ENCODE measurements at places on chromosomes 4 and X. TPM values are rescaled to one million over a fixed set of nuclear protein-coding genes. Genes with fewer than 3 reads are reported as not detected.

Gene GSPT2
- 14.4 TPM for total RNA-seq

Gene SLC7A11
- 8.7 TPM for total RNA-seq

Gene GPRASP3
- total RNA-seq: 7.0 TPM

Gene IL2
- not detected for total RNA-seq

Gene BEND4
- total RNA-seq: 1.4 TPM

Gene RBMXL3
- total RNA-seq: 1.4 TPM

Gene RASL11B
- 13.0 TPM for total RNA-seq

DNA sequence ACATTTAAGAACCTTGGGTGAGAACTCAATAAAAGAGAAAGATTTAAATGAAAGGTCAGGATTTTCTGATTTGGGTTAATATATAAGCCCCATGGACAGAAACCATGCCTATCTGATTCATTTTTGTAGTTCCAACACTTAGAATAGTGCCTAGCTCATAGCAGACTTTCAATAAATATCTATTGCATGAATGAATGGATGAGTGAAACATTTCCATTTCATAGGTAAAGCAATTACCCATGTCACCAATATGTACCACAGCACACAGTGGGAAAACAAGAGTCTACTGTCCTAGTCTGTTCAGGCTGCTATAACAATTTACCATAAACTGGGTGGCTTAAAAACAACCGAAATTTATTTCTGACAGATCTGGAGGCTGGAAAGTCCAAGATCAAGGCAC lies 63.9 kb upstream of the PTPN13 start:
- DNase-seq: no peak

- no peak for DNase-seq
Measured at GRCh38 chrX:96838537-96838936, 45.2 kb upstream of the RPA4 start.

GRCh38 chr4:100428051-100428450 lies 89.8 kb downstream of the EMCN start:
- peak; percentile 66 for DNase-seq

DNA sequence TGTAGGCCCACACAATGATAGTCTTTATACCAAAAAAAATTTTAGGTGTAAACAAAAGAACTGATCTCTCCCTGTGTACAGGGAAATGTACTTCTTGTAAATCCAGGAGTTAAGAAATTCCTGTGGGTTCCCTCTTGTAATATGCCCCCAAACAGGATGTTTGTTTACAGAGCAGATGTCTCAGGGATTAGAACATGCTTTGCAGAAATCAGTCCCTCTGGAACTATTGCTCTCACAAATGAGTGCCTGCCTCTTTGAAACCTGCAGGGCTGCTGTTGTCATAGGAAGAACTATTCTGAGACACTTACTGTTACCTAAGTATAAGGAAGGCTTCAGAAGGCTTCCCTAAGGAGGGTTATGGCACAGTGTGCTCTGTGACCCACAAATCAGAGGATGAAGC lies 35.6 kb downstream of the PAK3 start:
- DNase-seq: no peak

DNA sequence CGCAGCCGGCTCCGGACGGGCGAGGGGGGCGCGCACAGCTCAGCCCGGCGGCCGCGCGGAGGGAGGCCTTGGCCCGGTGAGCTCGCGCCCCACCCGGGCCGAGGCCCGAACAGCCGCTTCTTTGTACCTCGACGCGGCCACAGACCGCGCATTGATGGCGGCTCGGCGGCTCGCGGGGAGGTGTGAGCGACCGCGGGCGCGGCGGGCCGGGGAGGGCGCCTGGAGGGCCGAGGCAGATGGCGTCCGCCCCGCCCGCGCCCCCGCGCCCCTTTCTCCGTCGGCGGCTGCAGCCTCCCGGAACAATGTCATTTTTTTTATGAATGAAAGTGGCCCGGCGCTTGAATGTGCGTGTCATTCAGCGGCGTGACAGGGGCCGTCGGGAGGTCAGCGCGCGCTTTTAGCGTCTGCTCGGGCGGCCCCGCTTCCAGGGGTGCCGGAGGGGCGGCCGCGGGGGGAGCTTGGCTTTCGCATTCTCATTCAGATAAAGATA lies 1.8 kb downstream of the FGFR3 start:
- no peak for DNase-seq

DNA sequence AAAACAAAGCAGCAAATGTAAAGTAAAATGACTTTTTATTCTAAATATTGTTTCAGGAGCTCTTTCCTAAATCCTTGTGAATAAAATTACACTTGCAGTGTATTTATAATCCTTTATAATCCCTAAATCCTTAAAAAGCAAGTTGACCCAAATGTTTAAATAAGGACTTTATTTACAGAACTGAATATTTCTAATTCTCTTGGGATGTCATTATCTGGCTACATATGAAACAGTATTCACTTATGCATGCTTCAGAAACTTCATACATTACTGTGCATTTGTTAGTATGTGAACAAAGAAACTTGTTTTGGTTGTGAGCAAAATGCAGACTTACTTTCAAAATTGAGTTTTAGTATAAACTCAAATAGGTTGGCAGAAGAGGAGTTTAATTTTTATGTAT lies 49.2 kb downstream of the PTTG2 start:
- DNase-seq: no peak

DNA sequence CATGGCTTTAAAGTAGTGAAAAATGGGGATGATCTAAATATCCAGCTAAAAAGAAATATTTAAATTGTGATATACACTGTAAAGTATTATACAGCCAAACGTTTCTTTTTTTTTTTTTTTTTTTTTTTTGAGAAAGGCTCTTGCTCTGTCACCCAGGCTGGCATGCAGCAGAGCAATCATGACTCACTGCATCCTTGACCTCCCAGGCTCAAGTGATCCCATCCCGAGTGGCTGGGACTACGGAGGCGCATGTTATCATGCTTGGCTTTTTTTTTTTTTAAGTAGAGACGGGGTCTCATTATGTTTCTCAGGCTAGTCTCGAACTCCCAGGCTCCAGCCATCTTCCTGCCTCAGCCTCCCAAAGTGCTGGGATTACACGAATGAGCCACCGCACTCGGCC lies 17.1 kb downstream of the SMIM14 start:
- peak; percentile 49 for DNase-seq

DNA sequence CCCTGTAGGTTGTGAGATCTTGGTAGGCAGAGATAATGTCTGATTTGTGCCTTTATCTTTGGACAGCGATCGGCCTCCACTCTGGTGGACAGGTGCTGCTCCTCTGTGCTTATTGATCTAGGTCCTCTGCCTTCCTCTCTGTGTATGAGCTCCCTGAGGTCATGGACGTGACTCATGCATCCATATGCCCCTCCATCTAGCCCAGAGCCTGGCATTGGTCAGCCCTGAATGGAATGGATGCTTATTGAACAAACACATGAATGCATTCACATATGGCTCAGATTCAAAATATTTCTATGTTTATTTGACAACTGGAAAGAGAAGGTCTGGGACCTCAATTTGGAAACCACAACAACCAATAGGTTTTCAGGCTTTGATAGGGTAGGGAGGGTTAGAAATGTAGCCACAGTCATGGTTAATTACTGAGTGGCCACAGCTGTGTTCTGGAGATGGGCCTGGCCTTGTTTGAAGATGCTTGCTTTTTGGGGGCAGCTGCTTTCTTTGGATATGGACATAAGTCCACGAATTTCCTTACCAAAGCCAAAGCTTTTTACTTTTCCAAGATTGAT lies 76.2 kb downstream of the SEL1L3 start:
- DNase-seq: no peak

DNA sequence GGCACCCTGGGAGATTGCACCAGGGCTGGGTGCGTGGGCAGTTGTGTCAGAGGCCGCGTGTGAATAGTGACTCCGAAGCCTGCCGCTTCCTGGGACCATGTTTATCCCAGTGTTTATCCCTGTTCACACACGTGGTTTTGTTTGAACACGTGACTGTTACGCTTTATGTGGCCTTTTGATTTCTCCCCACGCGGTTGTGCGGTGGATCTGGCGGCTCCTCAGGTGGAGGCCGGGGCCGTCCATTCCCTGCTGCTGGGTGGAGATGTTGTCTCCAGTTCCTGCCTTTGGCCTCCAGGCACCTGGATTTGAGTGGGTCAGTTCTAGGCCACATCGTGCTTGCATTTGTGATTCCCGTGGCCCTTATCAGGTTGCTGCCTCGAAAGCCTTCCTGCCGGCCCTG lies 35.1 kb downstream of the NELFA start:
- no peak for DNase-seq

GRCh38 chr4:140673729-140674128 lies 82.5 kb downstream of the TBC1D9 start:
- peak; percentile 77 for DNase-seq

DNA sequence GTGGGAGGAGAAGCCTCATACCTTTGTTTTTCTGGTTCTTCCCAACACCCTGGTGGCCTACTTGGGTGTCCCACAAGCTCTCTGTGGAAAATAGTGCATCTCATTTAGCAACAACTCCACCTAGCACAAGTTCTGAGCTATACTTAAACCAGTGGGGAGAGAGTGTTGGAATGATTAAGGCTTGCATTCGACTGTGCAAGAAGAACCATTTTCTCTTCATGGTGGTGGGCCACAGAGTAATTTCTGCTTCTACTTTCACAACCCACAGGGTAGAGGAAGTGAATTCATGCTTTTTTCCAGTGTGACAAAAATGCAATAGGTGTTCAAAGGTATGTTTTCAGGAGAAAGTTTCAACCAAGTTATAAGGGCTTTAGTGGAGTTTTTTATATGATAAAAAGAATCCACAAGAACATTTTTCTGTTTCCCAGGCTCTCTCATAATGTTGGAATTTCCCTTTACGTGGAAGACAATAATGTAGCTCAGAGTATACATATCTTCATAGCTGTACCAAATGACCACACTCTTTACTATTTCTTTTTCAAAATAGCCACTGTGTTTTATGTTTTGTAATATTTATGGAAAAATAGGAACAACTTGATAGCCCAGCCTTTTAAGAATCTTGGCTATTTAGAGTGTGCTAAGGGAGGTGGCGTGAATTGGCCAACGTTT lies 80.3 kb upstream of the HHIP start:
- DNase-seq: no peak

DNA sequence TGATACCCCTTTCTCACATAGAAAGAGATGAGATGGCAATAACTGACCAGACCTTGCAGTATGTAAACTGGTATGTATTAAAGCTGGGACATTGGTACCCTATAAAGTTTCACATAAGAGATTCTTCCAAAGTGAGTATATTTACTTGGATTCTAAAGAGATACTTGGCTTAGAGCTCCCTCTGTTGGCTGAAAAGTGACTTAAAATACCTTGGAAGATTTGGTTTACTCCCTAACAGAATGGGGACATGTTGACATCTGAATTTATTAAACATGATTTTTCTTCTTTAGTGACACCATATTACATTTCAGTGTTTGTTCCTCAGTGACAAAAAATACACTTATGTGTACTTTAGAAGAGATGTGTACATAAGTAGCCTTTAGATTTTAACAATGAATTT lies 47.9 kb upstream of the RGN start:
- peak; percentile 69 for DNase-seq

DNA sequence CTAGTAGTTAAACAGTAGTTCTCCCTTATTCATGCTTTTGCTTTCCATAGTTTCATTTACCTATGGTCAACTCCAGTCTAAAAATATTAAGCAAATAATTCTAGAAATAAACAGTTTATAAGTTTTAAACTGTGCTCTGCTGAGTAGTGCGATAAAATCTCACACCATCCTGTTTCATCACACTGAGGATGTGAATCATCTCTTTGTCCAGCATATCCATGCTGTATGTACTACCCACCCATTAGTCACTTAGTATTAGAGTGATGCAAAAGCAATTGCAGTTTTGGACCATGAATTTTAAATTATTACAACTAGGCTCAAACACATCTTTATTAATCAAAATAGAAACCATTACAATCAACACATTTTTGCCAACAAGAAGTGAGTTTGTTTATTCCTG lies 187.4 kb downstream of the TEX13C start:
- DNase-seq: no peak

DNA sequence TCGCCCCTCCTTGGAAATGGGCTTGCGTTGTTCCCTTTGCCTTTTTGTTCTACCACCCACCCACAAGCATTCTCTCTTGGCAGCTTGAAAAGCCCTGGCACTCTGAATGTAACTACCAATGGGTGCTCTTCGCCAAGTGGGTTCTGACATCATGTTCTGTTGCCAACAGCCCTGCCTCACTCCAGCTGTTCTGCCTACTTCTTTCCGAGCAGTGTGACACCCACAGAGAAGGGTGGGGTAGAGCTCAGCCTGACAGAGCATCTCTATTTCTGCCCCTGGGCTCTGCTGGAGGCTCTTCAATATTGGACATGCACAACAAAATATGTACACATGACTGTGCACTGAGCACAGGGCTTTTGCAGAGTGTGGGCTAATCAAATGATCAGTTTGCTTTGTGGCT lies 15.6 kb upstream of the EXOSC9 start:
- DNase-seq: no peak

DNA sequence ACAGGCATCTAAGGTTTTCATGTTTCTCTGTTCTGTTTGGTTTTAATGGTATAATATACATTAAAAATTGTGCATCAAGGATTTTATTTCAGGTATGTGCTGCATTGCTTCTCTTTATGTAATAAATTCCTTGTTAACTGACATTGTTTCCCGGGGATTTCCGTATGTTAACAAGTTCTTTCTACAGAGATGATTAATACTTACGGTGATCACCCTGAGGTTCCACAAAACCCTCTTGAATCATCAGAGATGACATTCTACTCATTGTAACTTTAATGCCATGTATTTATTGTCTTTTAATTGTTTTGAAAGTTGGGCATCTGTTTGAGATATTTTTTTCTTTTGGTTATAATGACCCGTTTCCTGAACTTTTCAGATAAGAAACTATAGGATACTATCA lies 37.5 kb downstream of the ARHGAP10 start:
- no peak for DNase-seq

DNA sequence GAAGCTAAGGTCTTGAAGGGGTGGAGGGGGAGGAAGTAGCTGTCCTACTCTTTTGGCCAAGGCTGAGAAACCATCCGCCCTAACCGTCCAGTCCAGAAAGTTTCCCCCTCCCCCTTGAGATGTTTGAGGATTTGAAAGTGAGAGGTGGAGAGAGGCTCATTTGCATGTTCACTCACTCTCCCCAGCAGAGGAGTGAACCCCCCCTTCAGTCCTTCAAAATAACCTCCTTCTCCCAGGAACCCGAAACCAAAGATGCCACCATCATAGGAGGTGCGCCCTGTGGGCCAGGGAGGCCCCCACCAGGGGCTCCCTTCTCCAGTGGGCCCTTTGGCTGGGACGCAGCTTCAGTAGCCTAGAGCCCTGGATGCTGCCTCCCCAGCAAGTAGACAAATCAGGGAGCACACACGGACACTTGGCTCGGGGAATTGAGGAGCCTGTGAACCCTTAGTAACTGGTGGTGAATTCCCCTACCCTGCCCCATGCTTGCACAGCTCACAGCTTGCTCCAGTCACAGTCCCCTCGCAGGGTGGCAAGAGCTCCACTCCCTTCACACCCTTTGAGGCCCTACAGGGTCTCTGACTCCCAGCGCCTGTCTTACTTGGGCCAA lies 25.6 kb downstream of the ELF4 start:
- DNase-seq: no peak

DNA sequence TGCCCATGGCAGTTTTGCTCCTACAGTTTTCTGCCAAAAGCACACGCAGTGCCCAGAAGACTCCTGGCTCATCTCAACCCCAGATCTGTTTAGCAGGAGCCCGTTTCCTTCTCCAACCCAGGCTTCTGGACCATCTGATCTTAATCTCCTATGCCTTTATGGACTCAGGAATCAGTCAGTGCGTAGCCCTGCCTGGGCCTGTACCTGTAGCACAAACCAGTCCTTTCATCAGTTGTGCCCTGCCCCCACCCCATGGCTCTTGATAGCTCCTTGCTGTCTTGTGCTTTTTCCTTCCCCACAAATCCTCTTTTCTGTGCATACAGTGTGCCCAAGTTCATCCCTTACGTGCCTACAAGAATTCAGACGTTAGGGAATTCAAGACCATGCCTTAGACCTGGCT lies 1.5 kb downstream of the ZNF718 start:
- no peak for DNase-seq

- peak; percentile 92 for DNase-seq
Measured at GRCh38 chr4:37054531-37055077, 189.9 kb upstream of the NWD2 start.
